Activated CD8-positive, alpha-beta memory T cell treated with anti-CD3 and anti-CD28 coated beads for 48 hours (primary cell): ENCODE measurements at places on chromosomes 1 and 21.
A peak's percentile ranks its signal among the peaks of the same experiment; 100 is the strongest.

- DNase-seq: no peak
These were observed 15.6 kb downstream of the NIBAN1 start for GRCh38 chr1:184958554-184959353.

GRCh38 chr1:183831311-183831710, 26.4 kb downstream of the RGL1 start:
- no peak for DNase-seq

GRCh38 chr1:85427849-85428248, 37.1 kb downstream of the DDAH1 start:
- DNase-seq: no peak

DNA sequence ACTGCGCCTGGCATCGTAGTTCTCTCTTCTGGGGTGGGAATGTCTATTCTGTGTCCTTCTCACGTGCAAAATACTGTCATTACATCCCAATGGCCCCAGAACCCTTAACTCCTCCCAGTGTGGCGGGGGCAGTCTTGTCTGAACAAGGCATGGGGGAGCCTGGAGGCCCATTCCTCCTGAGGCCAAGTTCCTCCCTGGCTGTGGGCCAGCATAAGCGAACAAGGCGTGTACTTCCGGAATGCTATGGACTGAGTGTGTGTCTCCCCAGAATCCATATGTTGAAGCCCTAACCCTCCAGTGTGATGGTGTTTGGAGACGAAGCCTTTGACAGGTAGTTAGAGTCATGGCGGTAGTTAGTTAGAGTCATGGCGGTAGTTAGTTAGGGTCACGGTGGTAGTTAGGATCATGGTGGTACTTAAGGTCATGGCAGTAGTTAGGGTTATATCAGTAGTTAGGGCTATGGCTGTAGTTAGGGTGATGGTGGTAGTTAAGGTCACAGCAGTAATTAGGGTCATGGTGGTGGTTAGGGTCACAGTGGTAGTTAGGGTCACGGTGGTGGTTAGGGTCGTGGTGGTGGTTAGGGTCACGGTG, 71.0 kb downstream of the PRKCZ start:
- no peak for DNase-seq

GRCh38 chr1:4463631-4464030, 190.8 kb upstream of the AJAP1 start:
- no peak for DNase-seq

- DNase-seq: no peak
These were observed 40.4 kb upstream of the ZSWIM5 start for GRCh38 chr1:45246760-45247159.

GRCh38 chr1:235710687-235711086, 61.1 kb upstream of the GNG4 start:
- DNase-seq: no peak

- peak; percentile 63 for DNase-seq
These were observed 29.3 kb downstream of the KRTAP10-1 start for GRCh38 chr21:44510508-44511218.

- no peak for DNase-seq
These were observed 1.6 kb downstream of the CD53 start for GRCh38 chr1:110874324-110875215.

DNA sequence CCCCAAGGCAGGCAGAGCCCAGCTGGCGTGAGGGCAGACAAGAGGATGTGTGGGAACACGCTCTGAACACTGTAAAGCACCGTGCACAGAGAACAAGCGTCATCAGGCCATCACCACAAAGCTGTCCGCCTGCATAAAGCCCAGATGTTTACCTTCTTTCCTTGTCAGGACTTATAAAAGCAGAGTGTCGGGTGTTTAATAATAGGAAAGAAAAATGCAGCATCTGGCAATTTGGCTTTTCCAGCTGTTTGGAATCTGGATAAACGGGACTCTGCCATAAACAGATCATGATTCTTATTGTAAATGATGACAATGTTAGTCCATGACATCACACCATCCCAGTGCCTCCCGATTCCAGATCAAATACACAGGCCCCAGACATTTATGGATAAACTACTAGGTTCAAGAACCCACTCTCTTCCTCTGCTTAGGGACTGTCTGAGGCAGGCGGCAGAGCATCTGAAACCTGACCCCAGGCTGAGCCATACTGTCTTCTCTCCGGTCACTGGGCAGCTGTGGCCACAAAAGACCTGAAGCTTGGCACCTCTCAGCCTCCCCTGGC, 4.2 kb downstream of the GLIS1 start:
- no peak for DNase-seq

DNA sequence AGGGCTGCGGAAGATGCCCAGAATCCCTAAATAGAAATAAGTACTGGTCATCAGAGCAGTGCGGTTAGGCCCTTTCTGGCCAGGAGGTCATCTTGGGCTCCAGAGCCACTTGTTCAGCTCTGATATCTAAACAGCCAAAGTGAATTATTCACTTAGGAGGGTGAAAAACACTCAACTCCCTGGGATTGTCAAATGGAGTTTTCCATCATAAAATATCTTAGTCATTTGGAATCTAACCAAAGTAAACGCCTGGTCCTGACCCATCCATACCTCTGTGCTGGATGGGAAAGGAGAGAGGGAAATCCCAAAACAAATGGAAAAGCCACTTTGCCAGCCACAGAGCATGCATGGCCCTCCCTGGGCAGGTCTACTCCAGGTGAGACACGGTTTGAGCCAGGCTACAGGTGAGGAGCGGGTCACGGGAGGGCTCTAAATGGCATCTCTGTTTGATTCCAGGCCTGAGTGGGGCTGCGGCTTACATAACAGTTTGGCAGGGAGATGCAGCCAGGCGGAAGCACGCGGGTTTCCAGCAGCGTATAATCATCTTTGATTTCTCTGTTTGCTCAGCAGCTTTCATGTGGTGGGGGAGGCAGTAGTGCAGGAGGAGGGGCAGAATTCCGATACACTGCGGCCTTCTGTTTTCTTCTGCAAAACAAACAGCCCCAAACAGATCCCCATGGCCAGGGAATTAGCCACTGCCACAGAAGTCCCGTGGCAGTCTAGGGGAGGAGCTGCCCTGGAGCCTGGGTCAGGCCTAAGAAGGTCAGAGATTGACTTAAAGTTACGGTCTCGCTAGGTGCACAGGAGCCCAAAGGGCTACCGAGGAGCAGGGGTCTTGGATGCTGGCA, 59.1 kb upstream of the ZNF648 start:
- DNase-seq: no peak

- DNase-seq: no peak
These were observed 20.6 kb upstream of the MAGI3 start for GRCh38 chr1:113369699-113370098.

- DNase-seq: no peak
These were observed 10.4 kb downstream of the STYXL2 start for GRCh38 chr1:167104256-167104633.

GRCh38 chr1:107004421-107004820, 52.1 kb upstream of the PRMT6 start:
- no peak for DNase-seq

GRCh38 chr1:79797487-79797886, 791.0 kb upstream of the ADGRL4 start:
- no peak for DNase-seq

DNA sequence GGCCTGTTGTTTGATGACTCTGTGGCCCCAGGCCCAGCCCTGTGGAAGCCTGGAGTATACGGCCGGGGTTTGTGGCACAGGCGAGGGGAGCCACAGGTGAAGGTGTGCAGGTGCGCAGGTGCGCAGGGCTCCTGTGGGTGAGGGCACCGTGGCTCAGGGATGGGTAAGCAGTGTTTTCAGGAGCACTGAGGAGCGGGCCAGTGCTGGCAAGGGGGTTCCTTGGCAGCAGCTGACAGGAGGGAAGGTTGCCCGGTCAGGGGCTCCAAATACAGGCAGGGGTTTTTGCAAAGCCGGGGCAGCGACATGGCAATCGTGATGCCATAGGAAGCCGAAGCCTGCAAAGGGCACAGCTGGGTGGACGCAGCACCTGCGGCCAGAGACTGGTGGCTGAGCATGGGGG, 20.7 kb downstream of the AGPAT3 start:
- DNase-seq: no peak

- DNase-seq: no peak
These were observed 272.6 kb upstream of the SGIP1 start for GRCh38 chr1:66261364-66261763.

DNA sequence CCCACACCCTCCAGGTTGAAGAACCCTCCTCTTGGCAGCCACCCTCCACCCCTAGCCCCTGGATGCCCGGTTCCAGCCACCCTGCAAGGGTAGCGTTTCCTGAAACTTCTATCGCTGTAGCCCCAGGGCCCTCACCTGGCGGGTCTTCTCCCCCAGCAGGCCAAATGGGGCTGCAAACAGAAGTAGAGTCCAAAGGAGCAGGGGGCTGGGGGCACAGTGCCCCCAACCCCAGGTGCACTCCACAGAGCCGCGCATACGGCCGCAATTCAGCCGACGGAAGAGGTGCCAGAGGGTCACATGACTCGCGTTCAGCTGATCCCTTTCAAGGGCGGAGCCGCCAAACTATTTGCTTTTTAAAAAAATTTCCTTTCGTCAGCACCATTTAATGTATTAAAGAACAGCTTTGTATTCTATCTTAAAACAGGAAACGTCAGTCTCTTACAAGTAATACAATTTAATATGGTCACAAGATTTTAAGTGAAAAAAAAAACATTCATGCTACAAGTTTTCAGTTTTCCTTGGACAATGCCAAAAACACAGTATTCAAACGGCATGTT, at the start of gene GLMP:
Gene GLMP (minus strand): TSS at position 289 of the 557 bp plus-strand sequence. CDS start 34 bp downstream, at position 255.
- DNase-seq: no peak

DNA sequence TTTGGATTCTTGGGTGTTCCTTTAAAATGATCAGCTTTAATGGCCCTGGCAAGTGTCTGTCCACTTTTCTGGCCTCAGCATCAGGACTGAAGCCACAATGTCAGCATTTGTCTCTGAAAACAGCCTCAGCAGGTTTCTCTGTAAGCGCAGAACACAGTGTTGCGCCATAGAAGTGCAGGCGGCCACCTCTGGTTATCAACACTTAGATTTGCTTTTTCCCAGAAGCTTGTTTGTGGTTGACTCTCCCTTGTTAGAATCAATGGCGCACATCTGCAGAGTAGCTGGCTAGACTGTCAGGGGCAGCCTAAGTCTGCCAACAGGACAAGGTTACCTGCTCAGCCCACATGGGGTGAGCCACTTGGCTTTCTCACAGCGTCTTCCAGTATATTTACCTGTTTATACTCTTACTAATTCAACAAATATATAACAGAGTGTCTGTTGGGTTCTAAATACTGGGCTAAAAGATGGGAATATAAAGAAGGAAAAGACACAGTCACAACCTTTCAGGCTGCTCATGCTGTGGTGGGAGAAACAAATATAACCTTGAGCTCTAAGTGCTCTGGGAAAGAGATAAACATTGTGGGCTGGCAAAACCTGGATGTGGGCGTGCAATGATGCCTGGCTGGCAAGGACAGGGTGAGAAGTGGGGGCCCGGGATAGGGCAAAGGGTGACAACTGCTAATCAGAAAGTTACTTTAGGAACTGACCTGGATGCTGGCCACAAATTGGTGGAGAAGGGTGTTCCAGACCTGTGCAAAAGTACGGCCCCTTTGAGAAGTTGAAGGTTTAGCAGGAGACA, 149.3 kb upstream of the KIAA0040 start:
- no peak for DNase-seq

- no peak for DNase-seq
These were observed 108.6 kb upstream of the RUNX3 start for GRCh38 chr1:25038699-25039098.
